ENCODE measurements at places on chromosomes 1 and 21.
A peak's percentile ranks its signal among the peaks of the same experiment; 100 is the strongest.

- DNase-seq: no peak
These were observed 14.4 kb upstream of the ZFP69B start for GRCh38 chr1:40435876-40436275.

DNA sequence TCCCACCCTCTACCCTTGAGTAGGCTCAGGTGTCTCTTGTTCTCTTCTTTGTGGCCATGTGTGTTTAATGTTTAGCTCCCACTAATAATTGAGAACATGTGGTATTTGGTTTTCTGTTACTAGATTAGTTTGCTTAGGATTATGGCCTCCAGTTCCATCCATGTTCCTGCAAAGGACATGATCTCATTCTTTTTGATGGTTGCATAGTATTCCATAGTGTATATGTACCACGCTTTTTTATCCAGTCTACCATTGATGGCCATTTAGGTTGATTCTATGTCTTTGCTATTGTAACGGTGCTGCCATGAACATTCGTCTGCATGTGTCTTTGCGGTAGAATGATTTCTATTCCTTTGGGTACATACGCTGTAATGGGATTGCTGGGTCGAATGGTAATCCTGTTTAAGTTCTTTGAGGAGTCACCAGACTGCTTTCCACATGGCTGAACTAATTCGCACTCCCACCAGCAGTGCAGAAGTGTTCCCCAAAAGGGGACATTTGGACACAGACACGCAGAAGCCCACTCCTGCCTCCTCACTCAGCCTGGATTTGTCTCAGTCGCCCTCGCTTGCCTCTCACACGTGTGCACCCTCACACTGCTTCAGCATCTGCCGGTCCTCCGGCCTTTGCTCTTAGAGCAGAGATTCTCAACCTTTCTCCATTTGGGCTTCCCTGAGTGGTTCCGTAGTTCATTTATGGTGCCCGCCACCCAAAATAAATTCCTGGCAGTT is 3.7 kb downstream of the MX2 start:
- no peak for DNase-seq

- no peak for DNase-seq
These were observed 141.5 kb downstream of the KAZN start for GRCh38 chr1:14740016-14740415.

- DNase-seq: no peak
These were observed 11.7 kb downstream of the HAO2 start for GRCh38 chr1:119380304-119380703.

- DNase-seq: no peak
These were observed 9.1 kb upstream of the AK2 start for GRCh38 chr1:33045814-33046213.

GRCh38 chr1:230286166-230286889 is 139.8 kb downstream of the PGBD5 start:
- no peak for DNase-seq

DNA sequence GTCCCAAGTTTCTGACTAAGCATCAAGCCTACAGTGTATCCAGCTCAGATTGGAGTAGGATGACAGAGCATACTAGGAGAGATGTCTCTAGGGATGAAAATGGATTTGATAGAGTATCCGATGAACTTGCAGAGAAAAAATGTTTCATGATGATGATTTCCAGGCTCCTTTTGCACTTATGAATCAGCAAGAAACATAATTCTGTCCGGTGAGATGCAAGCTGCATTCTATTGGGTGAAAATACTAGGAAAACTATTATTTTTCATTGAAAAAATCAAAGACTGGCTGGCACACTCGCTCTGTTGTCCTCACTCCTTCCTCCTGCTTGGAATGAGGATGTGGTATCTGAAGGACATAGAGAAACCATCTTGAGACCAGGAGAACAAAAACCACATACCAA is 35.4 kb upstream of the RAB3GAP2 start:
- DNase-seq: no peak

GRCh38 chr1:86460998-86461397 is 7.7 kb upstream of the CLCA1 start:
- no peak for DNase-seq

DNA sequence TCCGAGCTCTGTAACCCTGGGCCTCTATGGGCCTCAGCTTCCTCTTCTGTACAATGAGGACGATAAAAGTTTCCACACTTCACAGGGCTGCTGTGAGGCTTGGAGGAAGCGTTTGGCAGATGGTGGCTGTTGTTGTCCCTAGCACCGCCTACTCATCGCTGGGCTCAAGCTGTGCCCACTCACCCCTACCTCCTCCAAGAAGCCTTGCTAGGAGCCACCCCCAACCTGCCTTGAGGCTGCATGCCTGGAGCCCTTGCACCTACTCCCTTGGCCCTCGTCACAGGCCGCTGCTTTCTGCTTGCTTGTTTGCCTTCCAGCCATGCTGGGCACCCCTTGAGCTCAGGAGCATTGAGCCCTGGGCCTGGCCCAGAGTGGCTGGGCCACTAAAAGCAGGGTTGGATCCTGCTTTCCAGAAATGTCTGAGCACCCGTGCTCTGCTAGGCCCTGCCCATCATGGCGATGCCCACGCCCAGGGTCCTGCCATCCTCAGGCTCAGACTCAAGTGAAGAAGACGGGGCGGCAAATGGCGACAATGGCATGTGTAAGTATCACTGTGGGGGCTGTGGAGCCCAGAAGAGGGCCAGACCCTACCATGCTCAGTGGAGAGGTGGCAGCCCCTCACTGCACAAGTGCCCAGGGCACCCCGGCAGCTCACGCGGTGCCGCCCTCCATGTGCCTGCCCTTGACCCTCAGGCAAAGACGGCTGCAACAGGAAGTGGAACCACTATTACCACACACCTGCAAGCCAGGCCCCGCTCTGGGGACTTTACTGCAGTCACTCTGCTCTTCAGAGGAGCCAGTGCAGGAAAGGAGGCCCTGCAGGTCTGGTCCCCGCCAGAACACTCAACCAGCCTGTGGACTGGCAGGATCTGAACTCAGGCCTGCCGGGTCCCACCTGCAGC is 9.5 kb downstream of the SH3BGRL3 start:
- no peak for DNase-seq

GRCh38 chr1:94384485-94385265 is 33.5 kb upstream of the ABCD3 start:
- DNase-seq: no peak

DNA sequence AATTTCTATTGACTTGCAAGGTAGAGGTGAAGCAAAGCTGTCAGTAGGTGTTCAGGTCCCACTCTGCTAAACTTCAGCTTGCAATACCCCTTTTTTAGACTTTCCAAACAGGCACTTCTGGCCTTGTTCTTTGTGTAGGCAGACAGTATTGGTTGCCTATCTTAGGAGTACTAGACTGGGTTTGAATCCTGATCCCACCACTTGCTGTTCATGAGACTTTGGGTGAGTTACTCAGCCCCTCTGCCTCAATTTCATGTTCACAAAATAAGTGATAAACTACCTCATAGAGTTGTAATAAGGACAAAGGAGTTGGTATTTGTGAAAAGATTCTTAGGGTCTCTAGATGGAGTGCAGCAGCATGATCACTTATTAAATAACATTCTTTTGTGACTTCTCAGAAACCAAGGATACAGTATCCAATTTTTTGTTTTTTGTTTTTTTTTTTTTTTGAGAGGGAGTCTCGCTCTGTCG is 5.2 kb downstream of the RCC1 start:
- no peak for DNase-seq

GRCh38 chr1:173164686-173165085 is 42.4 kb downstream of the TNFSF4 start:
- DNase-seq: no peak

DNA sequence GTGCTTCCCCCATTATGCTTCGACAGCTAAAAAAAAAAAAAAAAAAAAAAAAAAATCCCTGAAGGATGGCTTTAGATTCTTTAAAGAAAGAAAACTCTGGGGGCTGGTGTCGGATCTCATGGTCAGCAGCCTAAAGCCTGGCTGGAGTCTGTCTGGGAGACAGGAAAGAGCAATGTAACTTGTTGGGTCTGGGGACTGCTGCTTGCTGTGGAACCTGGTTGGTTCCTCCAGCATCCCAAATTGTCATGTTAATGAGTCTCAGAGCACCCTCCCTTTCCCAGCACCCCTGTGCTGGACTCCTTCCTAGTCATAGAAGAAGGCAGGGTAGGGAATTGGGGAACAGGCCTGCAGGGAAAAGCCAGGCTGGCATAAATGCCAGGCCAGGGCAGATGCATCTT is 3.0 kb downstream of the KCNC4 start:
- DNase-seq: no peak

- no peak for DNase-seq
These were observed 16.8 kb downstream of the S100A10 start for GRCh38 chr1:151976858-151977257.

DNA sequence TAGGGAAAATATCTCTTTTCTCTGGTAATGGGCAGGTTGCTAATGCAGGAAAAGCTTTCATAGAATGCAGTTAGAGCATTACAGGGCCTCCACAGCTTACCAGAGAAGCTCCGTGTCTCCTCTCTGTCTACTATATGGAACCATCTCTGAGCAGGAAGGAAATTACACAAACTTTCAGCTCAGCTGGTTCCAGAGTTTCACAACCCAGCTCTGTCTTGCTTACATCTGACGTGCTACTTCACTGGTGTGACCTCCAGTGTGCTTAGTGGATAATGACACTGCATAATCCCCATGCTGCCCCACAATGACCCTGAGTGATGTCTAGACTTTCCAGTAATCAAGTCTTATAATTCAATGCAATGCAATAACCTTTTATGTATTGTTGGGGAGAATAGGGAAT is 4.3 kb upstream of the FGGY start:
- no peak for DNase-seq

DNA sequence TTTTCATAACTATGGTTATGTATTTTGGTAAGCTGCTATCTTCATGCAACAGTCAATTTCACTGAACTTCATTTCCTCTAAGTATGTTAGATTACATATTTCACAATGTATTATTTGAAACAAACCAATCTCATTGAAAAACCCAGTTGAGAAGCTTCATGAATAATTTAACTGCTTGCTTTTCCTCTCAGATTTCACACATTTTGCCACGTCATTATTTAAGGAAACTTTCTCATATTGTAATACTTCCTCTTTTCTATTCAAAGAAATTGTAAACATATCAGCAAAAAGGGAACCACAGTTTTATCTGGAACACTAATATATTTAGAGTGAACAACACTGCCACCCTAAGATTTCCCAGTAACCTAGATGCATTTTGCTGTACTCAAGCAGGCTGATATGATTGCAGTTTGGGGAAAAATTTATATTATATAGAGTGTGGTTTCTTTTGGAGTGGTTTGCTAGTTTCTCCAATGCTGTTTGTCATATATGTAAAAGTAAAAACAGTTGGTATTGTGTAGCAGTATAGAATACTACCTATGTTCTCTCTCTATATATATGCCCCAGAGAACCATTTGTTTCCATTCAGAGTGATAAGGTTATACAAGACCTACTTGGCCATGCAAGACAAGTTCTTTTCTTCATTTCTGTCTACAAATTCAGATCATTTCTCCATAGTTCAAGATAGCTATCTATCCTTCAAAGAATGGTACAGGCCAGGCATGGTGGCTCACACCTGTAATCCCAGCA is 28.4 kb upstream of the AHCTF1 start:
- DNase-seq: no peak

DNA sequence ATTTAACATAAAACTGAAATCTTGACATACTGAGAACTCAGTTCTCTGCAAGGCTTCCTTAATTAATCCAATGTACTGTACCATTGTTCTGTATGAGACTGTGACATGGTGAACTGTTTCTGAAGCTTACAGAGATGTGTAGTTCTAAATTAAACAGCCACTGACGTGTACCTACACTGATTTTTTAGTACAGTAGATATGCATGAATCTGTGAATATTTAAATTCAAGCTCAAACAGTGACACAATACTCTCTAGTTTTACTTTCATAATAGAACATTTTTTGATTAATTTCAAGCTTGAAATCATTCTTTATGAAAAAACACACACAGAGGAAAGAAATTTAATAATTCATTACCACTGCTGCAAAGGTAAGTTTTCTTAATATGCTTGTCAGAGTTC is 577.4 kb downstream of the PTBP2 start:
- DNase-seq: no peak

GRCh38 chr1:27368869-27369582 is 2.3 kb upstream of the MAP3K6 start:
- no peak for DNase-seq

GRCh38 chr1:97986041-97987005 is 65.5 kb upstream of the DPYD start:
- DNase-seq: no peak

GRCh38 chr1:59759156-59759925 is 55.4 kb upstream of the HOOK1 start:
- peak; percentile 42 for DNase-seq

GRCh38 chr1:38834937-38835827 is 24.4 kb downstream of the RRAGC start:
- DNase-seq: no peak

DNA sequence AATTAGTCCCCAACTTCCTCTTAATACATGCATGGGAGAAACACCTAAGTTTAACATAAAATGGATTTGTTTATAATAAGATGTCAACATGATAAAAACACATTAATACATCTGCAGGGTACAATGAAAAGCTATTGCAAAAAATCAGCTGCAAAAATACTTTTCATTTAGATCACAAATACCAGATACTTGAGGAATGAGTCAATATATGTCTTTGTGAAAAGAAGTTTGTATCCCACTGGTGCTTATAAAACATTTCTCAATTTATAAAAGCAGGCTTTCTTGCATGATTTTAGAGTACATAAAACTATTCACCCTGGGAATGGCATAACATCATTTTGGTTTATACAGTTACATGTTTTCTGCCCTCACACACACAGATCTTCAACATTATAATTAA is 18.6 kb upstream of the PRKAA2 start:
- DNase-seq: no peak

DNA sequence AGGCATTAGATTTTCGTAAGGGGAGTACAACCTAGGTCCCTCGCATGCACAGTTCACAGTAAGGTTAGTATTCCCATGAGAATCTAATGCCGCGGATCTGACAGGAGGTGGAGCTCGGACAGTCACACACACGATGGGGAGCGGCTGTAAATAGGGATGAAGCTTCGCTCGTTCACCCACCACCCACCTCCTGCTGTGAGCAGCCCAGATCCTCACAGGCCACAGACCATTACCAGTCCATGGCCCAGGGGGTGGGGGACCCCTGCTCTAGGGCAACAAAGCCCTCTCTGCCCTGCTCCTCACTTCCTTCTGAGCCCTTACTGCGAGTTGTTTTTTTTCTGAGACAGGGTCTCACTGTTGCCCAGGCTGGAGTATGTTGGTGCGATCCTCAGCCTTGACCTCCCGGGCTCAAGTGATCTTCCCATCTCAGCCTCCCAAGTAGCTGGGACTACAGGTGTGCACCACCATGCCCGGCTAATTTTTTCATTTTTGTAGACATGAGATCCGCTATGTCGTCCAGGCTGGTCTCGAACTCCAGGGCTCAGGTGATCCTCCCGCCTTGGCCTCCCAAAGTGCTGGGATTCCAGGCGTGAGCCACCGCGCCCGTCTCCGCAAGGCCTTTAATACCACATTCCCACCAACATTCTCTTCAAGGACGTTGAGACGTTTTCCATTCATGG is 21.3 kb downstream of the TRPM2 start:
- DNase-seq: no peak

DNA sequence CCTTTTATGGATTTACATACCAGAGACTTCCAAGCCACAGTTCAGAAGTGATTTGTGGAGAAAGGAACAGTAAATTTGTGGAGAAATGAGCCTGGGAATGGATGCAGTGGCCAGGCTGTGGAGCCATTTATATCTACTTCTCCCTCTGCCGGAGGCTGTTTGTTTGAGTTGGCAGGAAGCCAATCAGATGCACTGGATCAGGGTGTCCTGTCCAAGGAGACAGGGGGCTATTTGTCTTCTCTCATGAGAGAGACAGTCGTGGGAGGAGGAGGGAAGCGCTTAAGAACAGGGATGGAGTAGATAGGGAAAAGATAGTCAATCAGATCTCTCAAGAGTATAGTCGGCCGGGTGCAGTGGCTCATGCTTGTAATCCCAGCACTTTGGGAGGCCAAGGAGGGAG is 2.8 kb upstream of the HAPLN2 start:
- no peak for DNase-seq

Measured in stimulated activated CD4-positive, alpha-beta T cell treated with anti-CD3 and anti-CD28 coated beads, Interleukin-15, amount 100 ng/mL, for 1 hour (primary cell).